ENCODE measurements at places on chromosomes 16 and 17.

- DNase-seq = no peak
Observed at GRCh38 chr16:69838489-69838888, 76.4 kb downstream of the WWP2 start.

DNA sequence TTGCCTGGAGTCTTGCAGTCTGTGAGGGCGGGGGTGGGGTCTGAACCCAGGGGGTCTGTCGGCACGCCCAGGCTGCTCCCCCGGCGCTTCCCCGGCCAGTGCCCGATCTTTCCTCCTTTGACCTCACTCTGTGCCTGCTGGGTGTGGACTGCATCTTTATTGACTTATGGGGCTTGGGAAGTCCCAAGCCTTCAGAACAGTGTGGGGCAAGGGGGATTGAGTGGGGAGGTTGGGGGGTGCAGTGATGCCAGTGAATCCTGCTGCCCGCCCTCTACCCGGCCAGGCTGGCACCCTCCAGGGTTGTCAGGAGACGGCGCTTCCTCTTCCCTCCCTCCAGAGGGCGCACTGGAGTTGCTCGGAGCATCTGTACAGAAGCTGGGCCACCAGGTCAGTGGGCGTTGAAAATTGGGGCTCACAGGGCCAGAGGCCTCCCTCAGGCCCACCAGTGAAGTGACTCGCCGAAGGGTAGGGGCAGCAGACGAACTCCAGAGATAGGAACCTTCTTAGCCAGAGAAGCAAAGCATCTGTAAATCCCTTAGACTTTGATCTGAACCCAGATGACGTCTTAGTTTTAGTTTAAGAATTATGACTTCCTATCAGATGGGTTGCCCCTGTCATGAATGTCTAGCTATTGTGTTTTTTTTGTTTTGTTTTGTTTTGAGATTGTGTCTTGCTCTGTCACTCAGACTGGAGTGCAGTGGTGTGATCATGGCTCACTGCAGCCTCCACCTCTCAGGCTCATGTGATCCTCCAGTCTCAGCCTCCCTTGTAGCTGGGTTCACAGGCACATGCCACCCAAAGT is 184.8 kb upstream of the CIBAR2 start:
- DNase-seq = no peak

- no peak for DNase-seq
Observed at GRCh38 chr16:85642762-85643358, 29.7 kb downstream of the GSE1 start.

GRCh38 chr17:44233582-44233981 is 14.1 kb upstream of the UBTF start:
- DNase-seq = no peak

- DNase-seq = no peak
Observed at GRCh38 chr16:88581033-88581432, 10.8 kb downstream of the ZC3H18 start.

Data from GM12864 (cell line).